NCI-H2081 treated with DMSO at 0.1 percent for 48 hours (cell line): ENCODE measurements at places on chromosomes 7 and 10.
A peak's percentile ranks its signal among the peaks of the same experiment; 100 is the strongest.

DNA sequence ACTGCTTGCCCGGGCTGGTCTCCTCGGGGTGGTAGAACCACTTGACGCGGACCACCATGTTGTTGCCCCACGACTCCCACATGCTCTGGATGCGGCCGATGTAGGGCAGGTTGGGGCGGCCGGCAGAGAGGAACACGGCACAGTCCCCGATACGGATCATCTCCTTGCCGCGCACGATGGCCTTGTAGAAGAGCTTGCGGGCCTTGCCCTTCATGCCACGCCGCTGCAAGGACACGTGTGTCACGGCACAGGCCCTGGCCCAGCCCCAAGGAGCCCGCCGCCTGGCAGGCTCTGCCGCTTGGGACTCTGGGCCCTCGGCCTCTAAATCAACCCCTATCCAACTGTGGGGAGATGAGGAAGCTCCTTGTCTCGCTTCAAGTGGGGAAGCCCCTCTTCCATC is 26.4 kb downstream of the SLC29A4 start:
- DNase-seq: no peak

DNA sequence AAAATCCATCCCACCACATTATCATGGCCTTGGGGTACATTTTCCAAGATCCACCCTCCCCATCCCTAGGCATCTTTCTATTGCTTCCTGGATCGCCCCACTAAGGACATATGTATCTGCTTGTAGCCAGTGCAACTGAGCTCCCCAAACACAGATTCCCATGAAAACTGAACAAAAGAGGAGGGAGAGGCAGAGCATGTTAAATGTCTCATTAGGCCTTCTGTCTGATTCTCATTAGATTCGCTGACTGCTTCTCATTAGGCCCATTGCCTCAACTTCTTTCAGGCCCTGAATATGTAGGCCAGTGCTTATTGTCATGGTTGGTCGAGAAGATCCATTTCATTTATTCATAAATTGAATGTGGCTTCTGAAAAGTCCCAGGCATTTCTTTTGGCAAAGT is 698.9 kb downstream of the INHBA start:
- no peak for DNase-seq

- DNase-seq: no peak
Observed at GRCh38 chr7:112819536-112819935, 29.3 kb upstream of the TMEM168 start.

GRCh38 chr10:15295537-15296325 is 75.4 kb downstream of the FAM171A1 start:
- DNase-seq: no peak

DNA sequence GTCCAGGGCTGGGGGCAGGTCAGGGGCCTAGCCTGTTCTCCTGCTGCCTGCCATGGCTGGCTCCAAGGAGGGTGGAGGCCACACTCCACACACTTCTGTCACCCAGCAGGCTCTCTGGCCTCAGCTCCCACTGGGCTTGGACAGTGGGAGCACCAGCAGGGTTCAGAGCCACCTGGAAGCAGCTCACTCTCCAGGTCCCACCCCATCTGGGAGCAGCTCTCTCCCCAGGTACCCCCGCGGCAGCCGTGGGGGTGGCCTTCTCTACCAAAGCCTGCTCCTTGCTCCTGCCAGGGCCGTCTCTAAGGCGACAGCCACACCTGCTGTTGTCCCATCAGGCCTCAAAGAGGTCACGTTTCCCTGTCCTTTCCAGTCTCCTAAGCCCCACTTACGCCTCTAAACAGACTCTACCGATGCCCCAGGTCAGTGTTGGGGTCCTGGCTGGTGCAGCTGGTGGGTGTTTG is 142.5 kb upstream of the RET start:
- no peak for DNase-seq

DNA sequence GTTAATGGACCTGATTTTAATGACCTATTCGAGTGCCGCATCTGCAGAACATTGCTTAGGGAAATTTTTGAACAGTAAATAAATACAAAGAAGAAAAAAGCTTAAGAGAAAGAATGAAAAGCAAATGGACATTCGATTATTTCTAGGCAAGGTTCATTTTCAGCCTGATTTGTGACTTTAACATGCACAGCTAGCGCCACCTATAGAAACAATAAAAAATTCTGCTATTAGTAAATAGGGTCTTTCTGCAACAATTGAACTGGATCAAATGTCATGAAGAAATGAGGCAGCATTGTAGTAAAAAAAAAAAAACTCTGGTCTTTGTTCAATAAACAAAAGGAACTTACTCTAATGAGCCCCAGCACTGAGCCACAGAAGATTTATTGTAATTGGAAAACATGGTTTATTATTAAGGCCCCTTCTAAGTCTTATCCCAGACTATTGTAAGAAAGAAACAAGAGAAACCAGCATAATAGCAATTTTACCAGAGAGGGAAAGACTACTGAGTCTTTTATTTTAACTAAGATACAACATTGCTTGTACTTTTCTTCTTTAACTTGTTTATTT is 41.4 kb upstream of the GHITM start:
- DNase-seq: peak; percentile 25

GRCh38 chr7:114130866-114131265 is 212.1 kb upstream of the PPP1R3A start:
- DNase-seq: no peak

GRCh38 chr7:36299823-36300341 is 89.8 kb upstream of the ANLN start:
- DNase-seq: no peak

- DNase-seq: no peak
Observed at GRCh38 chr7:148318838-148319237, 271.7 kb upstream of the C7orf33 start.

DNA sequence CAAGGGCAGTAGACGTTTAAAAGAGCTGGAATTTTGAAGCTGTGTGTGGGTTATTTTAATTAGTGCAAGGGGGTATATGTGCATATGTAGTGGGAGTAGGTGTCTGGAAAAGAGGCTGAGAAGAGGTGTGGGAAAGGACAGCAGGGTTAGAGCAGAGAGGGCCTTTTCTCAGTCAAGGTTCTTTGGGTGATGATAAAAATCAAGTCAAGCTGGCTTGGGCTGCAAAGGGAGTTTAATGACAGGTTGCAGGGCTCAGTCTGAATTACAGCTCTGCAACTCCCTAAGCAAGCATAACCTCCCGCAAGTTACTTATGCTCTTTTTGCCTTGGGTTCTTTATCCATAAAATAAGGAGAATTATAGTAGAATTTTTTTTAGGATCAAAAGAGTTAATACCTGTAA is 83.5 kb downstream of the RELN start:
- DNase-seq: no peak

- DNase-seq: no peak
Observed at GRCh38 chr10:44195112-44196007, 189.5 kb downstream of the CXCL12 start.

DNA sequence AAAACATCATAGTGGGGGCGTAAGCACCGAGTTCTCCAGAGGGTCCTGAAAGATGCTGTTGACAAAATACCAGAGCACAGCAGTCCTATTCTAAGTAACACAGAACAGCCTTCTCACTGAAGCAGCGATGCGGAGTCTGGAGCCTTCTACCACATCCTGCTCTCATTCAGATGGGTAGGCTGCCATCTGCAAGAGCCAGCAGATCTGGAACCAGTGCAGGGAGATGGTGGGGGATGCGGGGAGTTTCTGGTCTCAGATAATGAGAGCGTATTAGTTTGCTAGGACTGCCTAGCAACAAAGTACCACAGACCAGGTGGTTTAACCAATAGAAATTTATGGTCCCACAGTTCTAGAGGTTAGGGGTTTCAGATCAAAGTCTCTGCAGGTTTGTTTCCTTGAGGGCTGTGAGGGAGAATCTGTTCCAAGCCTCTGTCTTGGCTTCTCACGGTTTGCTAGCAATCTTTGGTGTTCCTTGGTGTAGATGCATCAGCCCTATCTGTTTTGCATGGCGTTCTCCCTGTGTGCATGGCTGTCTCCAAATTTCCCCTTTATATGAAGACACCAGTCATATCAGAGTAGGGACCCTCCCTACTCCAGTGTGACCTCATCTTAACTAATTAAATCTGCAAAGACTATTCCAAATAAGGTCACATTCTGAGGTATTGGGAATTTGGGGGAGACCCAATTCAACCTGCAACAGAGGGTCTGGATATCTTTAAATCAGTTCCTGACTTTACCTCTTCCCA is 52.0 kb upstream of the STEAP1B start:
- no peak for DNase-seq

GRCh38 chr7:149731207-149731955 is 42.0 kb downstream of the ZNF467 start:
- no peak for DNase-seq

DNA sequence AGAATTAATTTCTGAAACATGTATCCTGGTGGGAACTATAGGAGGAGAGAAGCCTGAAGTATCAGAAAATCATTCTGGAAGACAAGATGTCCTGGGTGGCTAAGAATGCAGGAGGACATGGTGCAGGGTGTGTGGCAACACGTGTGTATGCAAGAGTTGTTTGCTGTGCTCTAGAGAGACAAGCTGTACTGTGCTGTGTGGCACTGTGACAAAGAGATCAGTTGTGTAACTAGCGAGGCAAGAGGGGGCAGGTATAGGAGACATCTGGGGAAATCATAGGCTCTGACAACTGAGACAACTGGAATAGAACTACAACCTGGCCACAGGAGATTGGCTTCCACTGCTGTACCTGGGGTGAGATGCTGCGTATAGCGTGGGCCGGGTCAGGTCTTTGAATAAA is 9.3 kb downstream of the ITGA8 start:
- no peak for DNase-seq
